ENCODE measurements at places on chromosomes 3 and 15. TPM values are rescaled to one million over a fixed set of nuclear protein-coding genes. Genes with fewer than 3 reads are reported as not detected.

Gene FMN1
- total RNA-seq, result 3.5 TPM

Gene CA12
- total RNA-seq, result 1.2 TPM

Gene BCL2A1
- 0.46 TPM for total RNA-seq

Gene PPP1R14D
- total RNA-seq, result not detected

Gene C3orf22
- not detected for total RNA-seq

Gene FRMD5
- 88.6 TPM for total RNA-seq

Gene SIAH2
- 17.9 TPM for total RNA-seq

Gene STRIT1
- 0.35 TPM for total RNA-seq

DNA sequence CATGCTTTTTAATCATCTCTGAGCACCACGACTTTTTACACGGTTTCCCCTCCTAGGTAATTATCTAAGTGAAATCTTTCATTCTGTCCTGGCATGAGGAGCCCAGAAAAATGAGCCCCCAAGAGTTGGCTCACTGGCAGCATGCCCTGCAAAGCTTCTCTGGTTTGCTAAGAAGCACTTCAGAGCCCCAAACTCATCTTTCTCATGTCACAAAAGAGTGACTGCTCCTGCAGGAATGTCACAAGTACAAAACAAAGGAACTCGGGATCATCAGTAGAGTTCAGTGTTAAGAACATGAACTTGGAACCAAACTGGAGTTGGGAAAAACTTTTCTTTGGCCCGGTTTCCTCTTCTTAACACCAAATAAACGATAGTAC lies 123.9 kb downstream of the FOXB1 start:
- DNase-seq, result peak; percentile 59

- DNase-seq, result no peak
These were observed 118.8 kb downstream of the LPP start for GRCh38 chr3:188272481-188273372.

GRCh38 chr3:179416681-179417080 lies 34.6 kb downstream of the GNB4 start:
- DNase-seq, result no peak

DNA sequence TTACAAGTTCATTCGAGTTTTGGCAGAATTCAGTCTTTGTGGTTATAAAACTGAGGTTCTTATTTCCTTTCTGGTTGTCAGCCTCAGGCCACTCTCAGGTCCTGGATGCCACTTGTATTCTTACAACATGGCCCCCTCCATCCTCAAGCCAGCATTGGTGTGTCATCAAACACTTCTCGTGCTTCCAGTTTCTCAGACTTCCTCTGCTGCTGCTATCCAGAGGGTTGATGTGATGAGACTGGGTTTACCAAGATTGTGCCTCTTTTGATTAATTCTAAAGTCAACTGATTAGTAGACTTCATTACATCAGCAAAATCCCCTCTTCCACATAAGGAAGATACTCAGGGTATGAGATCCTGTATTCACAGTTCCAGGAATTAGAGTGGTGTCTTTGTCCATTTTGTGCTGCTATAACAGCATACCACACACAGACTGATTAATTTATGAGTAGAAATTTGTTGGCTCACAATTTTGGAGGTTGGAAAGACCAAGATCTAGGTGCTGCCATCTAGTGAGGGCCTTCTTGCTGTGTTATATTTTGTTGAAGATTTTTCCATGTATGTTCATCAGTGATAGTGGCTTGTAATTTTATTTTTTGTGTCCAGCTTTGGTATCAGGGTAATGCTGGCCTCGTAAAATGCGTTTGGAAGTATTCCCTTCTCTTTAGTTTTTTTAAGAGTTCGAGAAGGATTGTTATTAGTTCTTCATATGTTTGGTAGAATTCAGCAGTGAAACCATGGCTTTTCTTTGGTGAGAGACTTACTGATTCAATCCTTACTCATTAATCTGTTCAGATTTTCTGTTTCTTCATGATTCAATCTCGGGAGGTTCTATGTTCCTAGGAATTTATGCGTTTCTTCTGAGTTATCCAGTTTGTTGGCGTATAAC lies 11.1 kb downstream of the LRCH3 start:
- no peak for DNase-seq

- no peak for DNase-seq
These were observed 179.6 kb downstream of the P3H2 start for GRCh38 chr3:189941125-189941524.

DNA sequence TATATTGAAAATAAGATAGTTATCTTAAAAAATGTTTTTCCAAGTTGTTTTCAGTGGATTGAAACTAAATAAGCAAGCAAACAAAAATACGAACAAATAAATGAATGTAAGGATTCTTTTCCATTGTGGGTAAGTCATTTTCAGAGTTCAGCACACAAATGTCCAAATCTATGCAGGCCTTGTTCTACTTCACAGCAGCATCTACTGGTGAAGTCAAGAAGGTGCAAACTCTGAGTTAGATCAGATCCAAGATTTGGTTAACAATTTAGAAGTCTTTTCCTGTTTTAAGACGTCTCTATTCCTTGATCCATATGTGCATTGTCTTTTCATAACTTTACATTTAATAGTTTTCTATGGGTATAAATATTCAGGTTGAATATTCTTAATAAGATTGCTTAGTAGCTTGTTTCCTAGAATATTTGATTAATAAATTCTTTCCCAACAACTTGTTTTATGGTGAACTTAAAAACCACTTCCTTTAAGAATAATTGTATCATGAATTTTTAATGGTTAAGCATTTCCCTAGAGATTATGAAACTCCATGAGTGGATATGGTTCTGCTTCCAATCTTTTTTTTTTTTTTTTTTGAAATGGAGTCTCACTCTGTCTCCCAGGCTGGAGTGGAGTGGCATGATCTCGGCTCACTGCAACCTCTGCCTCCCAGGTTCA lies 10.5 kb downstream of the PTX3 start:
- no peak for DNase-seq

DNA sequence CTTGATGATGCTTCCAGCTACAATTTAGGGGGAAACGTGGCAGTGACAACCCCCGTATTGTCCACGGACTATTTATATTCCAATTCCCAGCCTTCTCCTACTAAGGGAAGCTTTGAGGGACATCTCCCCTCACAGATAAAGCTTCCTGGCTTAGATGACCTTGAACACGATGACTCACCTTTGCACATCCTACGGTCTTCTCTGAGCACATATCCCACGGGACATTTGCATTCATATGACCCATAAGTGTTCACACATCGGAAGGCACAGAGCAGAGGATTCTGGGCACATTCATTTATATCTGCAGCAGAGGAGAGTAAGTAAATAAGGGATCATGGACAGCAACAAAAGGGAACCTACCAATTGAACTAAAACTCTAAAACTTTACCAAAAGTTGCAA lies 101.5 kb downstream of the DUT start:
- no peak for DNase-seq

DNA sequence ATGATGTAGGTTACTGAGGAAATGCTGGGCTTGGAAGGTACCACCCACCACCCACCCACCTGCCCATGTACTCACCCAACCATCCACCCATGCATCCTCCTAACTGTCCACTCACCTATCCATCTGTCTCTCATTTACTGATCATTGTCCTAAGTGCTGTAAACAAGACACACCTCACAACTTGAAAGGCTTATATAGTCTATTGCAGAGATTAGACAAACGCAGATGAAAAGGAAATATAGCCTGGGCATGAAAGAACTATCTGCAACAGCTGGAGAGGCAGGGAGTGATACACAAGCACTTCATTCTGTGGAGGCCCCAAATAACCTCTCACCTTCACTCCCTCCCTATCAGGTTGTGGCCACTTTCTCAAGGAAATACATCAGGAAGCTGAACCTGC lies 54.0 kb downstream of the DAPK2 start:
- no peak for DNase-seq

GRCh38 chr15:58951388-58952007 lies 18.0 kb upstream of the SLTM start:
- DNase-seq, result no peak

GRCh38 chr3:51380601-51381332 lies 4.3 kb upstream of the MANF start:
- DNase-seq, result no peak

GRCh38 chr3:122081543-122082247 lies 26.5 kb downstream of the CD86 start:
- no peak for DNase-seq

DNA sequence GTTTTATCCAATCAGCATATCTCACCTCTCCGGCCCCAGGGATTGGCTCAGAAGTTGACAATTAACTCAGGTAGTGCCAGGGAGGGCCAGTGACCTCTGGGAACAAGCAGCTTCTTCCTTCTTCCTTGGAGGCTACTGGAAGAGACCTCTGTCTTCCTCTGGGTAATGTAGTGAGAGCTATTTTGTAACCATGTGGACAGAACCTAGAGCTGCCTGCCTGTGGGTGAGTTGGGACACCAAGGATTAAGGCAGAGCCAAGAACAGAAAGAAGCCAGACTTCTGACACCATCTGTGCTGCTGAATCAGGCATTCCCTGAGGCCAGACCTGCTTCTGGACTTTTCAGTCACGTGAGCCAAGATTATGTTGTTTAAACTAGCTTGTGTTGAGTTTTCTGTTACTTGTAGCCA lies 5.9 kb upstream of the NDUFAF1 start:
- DNase-seq, result peak; percentile 28

GRCh38 chr3:12479919-12480427 lies 4.3 kb upstream of the TSEN2 start:
- peak; percentile 68 for DNase-seq

DNA sequence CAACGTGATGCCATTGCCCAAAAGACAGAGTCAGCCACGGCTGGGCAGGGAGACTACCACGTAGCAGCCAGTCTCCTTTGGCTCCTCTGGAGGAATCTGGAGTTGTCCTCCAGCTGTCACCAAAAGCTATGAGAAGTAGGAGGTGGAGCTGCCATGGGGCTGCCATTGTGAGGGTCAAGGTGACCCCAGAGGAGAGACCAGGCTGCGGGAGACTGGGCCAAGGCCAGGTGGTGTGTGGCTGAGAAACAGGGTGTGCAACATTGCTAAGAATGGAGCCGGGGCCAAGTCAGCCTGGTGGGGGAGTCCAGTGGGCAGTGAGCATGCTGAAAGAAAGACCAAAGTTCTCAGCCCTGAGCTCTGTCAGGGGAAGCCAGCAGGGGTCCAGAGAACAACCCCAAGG lies 29.9 kb upstream of the MRPS22 start:
- DNase-seq, result no peak

DNA sequence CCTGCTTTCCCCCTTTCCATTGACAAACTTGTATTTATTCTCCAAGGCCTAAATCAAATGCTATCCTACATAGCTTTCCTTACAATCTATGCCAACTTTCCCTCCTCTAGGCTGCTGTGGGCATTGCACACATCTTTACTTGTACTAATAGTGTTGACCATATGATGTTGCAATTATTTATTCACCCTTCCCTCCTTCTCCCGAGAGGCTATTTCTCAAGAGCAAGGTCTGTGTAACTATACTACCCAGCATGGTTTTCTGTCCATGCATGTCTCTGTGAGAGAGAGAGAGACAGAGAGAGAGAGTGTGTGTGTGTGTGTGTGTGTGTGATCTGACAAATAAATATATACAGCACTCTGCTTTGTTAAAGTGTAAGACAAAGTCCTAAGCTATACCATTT lies 63.8 kb downstream of the GTPBP8 start:
- DNase-seq, result no peak
